ENCODE measurements at places on chromosomes 1 and 21.

GRCh38 chr1:40315795-40316594 is 1.1 kb downstream of the COL9A2 start:
- H3K36me3 ChIP-seq, result no peaks in the 10 kb centered on the region
- peak overlapping the region; percentile 87 for H3K27ac ChIP-seq
- H3K4me1 ChIP-seq, result peaks cover 31% of the 10 kb centered on the region
- peak; percentile 25 for DNase-seq
- peak overlapping the region; percentile 88 for H3K4me3 ChIP-seq

DNA sequence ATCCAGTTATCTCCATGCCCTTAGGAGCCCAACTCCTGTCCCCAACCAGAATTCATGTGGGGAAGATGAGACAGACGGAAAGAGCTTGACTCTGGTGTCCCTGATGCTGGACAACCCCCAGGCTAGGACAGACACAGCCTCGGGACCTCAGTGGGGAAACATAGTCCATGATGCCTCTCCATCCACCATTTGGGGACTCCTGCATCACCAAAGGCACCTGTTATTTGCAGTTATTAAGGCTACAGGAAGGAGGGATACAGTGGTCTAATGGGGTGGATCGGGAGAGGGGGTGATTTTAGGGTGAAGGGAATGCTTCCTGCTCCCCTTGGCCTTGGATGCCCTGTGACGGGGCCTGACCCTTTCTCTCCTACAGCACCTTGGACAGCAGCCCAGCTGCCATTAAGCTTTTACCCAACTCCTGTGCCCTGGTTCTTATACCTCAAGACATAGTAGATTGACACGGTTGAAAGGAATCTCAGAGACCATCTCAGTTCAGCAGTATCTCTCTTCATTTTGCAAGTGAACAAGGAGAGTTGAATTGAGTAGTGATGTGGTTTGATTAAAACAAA is 111.6 kb downstream of the MATN1 start:
- peaks cover 20% of the 10 kb centered on the region for H3K27me3 ChIP-seq
- H3K27ac ChIP-seq, result no peak overlapping the region
- peaks cover 2% of the 10 kb centered on the region for H3K4me1 ChIP-seq
- no peaks in the 10 kb centered on the region for H3K36me3 ChIP-seq

DNA sequence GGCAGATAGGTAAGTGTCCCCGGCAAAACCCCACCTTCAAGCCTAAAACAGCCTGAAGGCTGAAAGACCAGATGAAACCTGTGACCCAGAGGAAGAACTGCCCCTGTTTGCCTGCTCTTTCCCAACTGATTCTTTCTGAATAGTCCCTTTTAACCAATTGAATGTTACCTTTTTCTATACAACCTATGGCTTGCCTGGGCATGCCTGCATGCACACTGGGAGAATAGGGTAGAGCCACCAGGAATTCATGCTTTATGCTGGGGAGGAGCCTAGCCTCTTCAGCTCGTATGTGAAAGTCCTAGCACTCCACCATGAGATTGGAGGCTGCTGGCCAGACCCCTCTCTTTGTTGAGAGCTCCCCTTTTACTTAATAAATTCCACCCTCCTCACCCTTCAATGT is 340.0 kb downstream of the PTBP2 start:
- no peak overlapping the region for H3K4me3 ChIP-seq
- no peaks in the 10 kb centered on the region for H3K4me1 ChIP-seq
- H3K27me3 ChIP-seq, result no peaks in the 10 kb centered on the region

GRCh38 chr1:167755654-167756053 is 33.9 kb downstream of the MPZL1 start:
- DNase-seq, result no peak
- peak overlapping the region; percentile 1 for H3K4me3 ChIP-seq
- H3K27ac ChIP-seq, result peak overlapping the region; percentile 6
- H3K4me1 ChIP-seq, result peaks cover 40% of the 10 kb centered on the region
- peaks cover 3% of the 10 kb centered on the region for H3K36me3 ChIP-seq
- H3K27me3 ChIP-seq, result no peaks in the 10 kb centered on the region

DNA sequence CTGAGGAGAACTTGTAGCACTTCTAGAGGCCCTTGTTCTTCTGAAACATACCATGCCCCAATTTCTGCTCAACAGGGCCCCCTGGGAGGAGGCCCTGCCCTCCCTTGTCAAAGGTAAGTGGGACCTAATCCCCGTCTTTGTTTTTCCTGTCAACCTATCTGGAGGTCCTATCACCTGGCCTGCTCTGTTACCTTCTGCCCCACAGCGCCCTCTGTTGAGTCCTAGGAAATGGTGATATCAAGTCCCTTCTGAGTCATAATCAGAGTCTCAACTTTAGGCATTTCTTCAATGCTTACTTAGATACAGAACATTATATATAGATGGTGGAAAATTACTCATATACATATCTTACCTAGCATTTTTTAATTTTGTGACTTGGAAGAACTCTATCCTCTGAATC is 28.2 kb upstream of the FCRL4 start:
- H3K4me1 ChIP-seq, result no peaks in the 10 kb centered on the region
- no peak for DNase-seq
- H3K27me3 ChIP-seq, result peaks cover 42% of the 10 kb centered on the region
- H3K36me3 ChIP-seq, result no peaks in the 10 kb centered on the region
- H3K4me3 ChIP-seq, result no peak overlapping the region

DNA sequence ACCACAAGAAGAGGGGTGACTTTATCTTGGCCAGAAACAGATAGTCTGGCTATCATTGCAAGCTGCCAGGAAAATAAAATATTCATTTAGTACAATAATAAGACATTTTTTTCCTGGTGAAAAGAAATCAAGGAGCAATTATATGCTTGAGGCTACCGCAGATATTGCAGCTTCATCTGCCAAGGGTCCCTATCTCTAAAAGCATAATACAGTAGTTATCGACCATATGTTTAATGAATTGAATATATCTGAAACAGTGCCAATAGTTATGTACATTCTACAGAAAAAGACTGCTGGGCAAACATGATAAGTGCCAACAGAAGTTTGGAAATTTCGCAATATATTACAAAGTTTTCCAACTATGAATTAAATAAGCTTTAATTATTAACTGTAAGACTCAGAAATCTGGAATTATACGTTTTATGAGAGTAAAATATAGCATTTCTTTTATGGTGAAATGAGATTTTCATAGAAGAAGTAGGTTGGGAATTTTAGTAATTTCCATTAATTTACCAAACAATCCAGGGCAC is 561.1 kb upstream of the ZP4 start:
- no peaks in the 10 kb centered on the region for H3K36me3 ChIP-seq
- H3K27me3 ChIP-seq, result no peaks in the 10 kb centered on the region
- no peak for DNase-seq
- no peak overlapping the region for H3K27ac ChIP-seq

DNA sequence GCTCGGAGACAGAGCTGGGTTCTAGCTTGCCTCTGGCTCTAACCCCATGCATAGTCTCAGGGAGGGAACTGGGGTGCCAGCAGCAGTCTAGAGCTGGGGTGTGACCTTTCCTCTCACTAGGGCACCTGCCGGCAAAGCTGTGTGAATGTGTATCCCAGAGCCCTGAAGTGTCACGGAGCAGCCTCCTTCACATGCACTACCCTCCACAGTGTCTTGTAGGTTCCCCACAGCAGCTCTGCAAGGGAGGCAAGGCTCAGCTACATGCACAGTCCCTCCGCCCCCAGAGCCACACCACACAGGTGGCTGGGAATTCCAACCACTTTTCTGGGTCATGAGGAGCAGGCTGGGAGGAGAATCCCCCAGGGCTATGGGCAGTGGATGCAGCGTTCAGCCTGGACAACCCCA is 7.7 kb upstream of the HPCA start:
- no peaks in the 10 kb centered on the region for H3K36me3 ChIP-seq
- peaks cover 33% of the 10 kb centered on the region for H3K27me3 ChIP-seq
- no peak overlapping the region for H3K27ac ChIP-seq
- DNase-seq, result no peak
- H3K4me1 ChIP-seq, result peaks cover 16% of the 10 kb centered on the region
